ENCODE measurements at places on chromosomes 16 and 17.

GRCh38 chr16:10835281-10835931 lies 16.8 kb upstream of the TVP23A start:
- DNase-seq: no peak

DNA sequence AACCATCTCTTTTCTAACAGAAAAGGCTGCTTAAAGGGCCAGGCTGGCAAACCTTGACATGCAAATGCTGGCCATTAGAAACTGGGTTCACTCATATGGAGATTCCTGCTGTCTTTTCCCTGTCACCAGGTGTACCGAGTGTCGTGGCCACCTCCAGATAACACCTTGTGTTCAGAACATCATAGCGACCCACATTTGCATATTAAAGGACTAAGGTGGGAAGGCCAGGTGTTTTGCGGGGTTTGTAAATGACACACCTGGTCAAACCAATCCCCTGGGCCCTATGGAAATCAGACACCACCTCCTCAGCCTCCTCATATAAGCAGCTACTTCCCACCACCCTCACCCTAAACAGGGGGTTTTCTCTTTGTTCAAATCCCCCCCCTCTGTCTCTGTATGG lies 2.5 kb upstream of the AIPL1 start:
- no peak for DNase-seq

DNA sequence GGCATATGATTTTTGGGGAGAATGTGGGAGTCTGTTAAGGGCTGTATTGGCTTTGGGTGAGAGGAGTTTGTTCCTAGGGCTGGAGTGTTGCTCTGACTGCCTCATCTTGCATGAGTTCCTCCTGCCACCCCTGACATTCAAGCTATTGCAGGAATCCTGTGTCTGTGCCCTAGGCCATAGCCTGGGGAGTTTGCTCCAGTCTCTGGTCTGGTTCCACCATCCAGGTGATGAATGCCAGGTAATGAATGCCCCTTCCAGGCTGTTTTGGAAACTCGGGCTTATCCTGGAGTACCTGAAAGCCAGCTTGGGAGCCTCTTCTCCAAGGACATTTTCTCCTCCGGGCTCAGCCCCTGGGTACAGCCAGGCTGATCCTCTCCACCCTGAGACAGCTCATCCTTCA lies 117.0 kb upstream of the IRX3 start:
- no peak for DNase-seq

DNA sequence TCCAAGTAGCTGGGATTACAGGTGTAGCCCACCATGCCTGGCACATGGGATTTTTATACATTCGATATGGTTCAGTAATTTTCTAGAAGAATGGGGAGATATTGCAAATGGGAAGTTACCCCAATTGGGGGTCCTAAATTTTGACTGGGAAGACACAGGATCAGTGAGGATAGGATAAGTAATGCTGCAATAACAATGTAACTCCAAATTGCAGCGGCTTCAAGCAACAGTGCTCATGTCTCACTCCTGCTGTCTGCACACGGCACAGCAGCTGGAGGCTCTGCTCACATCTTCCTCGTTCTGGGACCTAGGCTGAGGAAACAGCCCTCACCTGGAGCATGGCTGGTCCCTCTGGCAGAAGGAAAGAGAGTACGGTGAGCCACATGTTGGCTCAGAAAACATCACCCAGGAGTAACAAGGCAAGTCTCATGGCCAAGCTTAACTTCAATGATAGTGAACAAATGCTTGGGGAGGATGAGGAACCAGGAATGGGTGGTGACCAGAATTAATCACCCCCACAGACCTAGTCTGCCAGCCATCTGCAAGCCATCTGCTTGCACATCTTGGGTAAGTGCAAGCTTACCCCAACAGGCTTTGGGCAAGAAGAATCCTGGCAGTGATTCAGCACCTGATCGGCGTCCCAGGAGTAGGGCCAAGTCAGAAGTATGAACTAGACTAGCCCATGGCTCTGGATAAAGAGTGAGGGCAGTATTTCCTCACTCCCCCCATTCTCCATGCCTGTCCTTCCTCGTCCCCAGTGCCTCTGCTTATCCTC lies 229.2 kb downstream of the COPRS start:
- peak; percentile 75 for DNase-seq

DNA sequence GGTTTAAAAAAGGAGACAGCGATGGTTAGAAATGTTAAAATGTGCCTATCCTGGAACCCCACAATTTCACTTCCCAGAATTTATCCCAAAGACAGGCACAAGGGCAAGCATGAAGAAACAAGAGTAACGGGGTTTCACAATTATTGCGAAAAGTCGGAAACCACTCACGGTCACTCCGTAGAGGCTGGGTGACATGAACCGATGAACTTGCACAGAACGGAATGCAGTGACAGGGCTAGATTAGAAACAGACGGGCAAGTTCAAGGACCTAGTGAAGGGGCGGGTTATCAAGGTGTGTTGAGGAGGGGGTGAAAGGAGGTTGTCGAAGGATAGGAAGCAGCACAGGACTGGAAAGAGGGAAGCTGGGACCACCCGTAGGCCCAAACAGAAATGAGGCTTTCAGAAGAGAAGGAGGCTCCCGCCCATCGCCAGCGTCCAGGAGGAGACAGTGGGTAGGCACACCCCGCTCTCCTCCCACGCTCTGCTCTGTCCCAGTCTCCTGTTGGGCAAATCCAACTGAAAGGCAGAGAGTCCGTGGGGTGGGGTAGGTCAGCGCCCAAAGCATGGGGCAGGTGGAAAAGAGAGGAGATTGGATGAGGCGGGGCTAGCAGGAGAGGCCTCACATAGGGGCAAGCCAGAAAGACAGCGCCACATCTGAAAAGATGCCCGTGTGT lies 47.4 kb upstream of the JPH3 start:
- DNase-seq: no peak

- peak; percentile 8 for DNase-seq
Observed at GRCh38 chr17:80959330-80960036, 32.2 kb upstream of the CHMP6 start.

DNA sequence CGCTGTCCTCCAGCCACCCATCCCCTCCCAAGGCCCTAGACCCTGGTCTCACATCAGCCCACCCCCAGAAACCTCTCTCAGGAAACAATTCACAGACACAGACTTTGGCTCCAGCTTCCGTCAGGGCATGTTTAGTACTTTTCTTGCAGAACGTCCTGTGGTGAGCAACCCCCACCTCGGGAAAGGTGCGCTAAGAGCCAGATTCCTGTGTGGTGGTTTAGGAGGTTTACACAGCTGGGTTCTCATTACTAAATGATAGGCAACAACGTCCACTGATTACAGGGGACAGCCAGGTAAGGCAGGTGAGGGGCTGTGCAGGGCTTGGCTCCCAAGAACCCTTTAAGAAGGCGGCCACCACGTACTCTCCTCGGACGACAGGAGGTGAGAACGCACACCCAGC lies 29.3 kb downstream of the KIFC3 start:
- no peak for DNase-seq

GRCh38 chr17:67157732-67158639 lies 87.0 kb downstream of the HELZ start:
- DNase-seq: no peak

GRCh38 chr17:76612977-76613851 lies 27.6 kb upstream of the ST6GALNAC2 start:
- DNase-seq: no peak

DNA sequence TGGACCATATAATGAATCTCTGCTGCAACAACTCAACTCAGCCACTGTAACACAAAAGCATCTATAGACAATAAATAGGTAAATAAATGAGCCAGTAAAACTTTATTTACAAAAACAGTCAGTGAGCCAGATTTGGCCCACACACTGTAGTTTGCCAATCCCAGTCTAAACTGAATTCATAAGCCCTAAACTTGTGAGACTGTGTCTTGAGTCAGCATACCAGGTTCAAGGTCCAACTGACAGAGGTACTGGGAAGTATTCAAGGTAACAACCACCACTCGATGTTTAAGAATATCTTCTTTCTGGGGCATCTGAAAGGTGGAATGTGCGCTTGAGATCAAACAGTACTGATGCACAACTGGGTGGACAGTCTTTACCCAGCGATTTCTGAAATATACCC lies 94.2 kb downstream of the HELZ start:
- no peak for DNase-seq

- no peak for DNase-seq
Observed at GRCh38 chr16:69590590-69590989, 24.8 kb downstream of the NFAT5 start.

DNA sequence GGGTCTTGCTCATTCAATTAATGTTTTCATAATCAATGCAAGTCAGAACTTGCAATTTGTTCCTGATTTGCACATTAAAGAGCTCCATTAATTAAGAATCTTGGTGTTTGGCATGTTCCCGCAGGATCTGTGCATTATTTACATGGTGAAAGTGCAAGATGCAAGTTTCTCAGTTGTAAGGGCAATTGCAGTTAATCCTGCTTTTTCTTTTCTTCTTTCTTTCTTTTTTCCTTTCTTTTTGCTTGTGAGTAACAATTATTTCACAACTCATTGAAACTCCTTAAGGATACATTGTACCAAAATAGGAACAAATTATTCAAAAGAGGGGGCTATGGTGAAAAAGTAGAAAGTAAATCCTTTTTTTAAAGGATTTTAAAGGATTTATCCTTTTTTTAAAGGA lies 24.2 kb downstream of the AATF start:
- no peak for DNase-seq

- DNase-seq: no peak
Observed at GRCh38 chr16:5069048-5069447, 2.6 kb upstream of the ALG1 start.

DNA sequence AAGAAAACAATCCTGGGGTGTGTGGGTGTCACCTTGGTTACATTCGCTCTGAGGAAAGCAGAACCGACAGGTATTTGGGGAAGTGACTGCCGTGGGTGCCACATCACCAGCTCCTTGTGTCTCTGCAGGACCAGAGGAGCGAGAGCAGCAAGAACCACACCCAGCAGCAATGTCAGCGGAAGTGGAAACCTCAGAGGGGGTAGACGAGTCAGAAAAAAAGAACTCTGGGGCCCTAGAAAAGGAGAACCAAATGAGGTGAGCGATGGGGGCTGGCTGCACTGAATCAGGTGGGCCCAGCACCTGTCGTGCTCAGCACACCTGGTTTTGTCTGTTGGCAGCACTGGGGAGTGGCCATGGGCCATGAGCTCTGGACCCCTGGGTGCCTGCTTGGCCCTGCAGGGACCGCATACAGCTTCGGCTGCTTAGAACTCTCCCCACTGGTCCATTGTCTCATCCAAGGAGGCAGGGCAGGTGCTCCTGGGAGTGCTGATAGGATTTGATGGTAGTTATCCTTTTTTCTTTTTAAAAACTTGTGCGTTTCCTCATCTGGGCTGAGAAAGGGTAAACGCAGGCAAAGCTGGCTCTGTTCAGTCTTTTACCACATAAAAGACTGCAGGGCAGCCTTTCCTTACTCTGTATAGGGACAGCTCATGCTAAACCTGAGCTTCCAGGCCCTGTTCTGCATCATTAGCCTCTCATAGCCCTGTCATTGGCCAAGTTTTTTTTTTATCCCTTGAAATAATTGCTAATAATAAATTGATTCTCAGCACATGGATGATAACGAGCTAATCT lies 29.4 kb downstream of the HMOX2 start:
- no peak for DNase-seq

GRCh38 chr17:82876602-82877379 lies 37.0 kb upstream of the ZNF750 start:
- DNase-seq: no peak

GRCh38 chr16:54886078-54886477 lies 44.6 kb upstream of the IRX5 start:
- DNase-seq: no peak

DNA sequence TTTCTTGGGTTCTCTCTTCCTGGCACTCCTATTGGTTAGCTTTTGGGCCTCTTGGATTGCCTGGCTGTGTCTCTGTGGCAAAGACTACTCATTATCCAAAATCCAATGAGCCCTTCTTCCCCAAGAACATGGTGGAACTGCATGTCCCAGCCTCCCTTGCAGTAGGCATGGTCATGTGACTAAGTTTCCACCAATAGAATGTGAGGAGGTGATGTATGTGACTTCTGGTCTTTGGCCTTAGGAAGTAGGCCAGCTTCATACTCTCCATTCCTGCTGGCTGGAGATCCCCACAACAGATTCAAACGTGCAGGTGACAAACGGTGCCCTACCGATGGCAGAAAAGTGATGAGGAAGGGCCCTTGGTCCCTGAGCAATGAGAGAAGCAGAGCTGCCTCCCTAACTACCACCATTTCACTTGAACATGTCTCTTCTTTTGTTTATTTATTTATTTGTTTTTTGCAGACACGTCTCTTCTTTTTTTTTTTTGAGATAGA lies 17.3 kb upstream of the SPN start:
- DNase-seq: no peak

- DNase-seq: no peak
Observed at GRCh38 chr16:79469999-79470398, 130.5 kb downstream of the MAF start.

GRCh38 chr17:68809148-68809547 lies 146.0 kb downstream of the ABCA8 start:
- no peak for DNase-seq

- DNase-seq: no peak
Observed at GRCh38 chr17:65556910-65557348, 4.5 kb downstream of the AXIN2 start.

DNA sequence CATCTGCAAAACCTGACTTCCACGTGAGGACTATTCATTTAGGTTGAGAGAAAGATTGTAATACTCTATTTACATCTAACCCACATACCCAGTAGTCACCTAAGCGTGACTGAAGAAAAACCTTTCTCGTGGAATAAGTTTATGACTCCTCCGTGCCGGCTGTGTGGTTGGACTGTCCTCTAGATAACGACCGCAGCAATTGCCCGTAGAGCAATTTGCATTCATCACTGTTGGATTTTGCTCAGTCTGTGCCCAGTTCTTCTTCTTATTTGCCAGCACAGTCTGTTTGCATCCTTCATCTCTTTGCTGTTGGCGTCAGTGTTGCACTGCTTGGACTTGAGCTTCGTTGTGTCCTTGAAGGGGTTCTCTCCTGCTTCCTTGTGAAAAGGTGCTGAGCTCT lies 131.3 kb downstream of the CYB561 start:
- no peak for DNase-seq

DNA sequence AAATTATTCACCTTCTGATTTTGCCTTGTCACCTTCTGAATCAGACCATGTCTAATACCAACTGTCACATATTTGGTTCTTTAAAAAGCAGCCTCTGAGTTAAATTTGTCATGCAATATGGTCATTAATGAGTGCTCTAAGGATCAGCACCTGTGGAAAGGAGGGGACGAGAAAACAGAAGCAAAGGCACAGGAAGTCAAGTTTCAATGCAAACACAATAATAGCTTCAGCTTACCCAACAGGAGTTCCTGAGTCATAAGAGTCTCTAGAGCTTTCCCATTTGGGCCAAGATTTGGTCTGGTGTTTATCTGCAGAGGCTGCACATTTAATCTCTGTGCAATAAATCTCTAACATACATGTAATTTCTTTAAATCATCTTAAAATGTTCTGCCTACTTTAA lies 889.8 kb downstream of the CDH8 start:
- DNase-seq: no peak

Data from fibroblast of skin of left biceps (primary cell).